ENCODE measurements at places on chromosomes 16 and 17. TPM values are rescaled to one million over a fixed set of nuclear protein-coding genes. Genes with fewer than 3 reads are reported as not detected.
A peak's percentile ranks its signal among the peaks of the same experiment; 100 is the strongest.

DNA sequence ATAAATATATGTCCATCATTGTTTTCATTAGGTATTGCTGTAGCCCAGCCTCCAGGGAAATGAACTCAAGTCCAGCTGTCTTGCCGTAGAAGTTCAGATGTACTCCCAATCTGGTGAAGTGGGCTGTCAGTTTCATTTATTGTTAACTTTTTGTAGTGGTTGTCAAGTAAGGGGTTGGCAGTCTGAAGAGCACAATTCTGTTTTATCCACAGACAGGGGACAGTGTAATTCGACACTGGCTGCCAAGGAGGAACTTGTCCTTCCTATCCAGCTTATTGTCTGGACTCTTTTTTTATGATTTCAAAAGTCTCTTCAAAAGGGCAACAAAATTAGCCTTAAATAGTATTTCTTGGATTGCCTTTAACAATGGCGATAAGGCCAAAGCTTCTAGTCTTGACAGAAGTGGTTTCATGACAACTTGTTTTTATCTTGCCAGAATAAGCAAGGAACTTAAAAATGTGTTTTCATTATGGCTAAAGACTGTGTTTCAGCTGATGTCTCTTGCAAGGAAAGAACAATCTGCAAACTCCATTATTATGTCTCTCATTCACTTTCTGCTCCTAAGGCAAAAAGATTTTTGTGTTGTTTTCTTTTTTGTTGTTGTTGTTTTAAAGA, 73.9 kb upstream of the TANC2 start:
- no peak for DNase-seq

DNA sequence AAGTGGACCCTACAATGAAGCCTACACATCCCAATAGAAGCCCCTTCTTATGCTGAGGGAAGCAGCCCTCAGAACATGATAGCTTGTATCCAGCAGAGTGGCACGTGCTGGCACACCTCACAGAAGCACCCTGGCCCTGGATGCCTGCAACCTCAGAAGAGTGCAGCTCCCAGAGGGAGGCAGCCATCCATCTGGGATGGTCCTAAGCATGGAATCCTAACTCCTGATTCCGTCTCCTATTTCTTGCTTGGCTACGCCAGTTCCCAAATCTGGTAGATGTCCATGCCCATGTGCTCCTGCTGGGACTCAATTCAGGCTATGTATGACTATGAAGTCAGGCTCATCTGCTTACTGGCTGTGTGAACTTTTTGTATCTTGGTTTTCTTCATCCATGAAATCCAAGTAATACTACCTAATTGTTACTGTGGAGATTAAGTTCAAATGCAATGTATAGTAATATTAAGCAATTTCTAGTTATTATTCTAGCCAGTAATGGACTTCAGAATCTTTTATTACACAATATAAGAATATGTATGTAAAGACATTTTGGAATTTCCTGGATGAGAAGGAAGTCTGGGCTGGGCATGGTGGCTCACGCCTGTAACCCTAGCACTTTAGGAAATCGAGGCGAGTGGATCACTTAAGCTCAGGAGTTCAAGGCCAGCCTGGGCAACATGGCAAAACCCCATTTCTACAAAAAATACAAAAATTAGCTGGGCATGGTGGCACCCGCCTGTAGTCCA, 32.4 kb downstream of the SIAH1 start:
- DNase-seq = no peak

DNA sequence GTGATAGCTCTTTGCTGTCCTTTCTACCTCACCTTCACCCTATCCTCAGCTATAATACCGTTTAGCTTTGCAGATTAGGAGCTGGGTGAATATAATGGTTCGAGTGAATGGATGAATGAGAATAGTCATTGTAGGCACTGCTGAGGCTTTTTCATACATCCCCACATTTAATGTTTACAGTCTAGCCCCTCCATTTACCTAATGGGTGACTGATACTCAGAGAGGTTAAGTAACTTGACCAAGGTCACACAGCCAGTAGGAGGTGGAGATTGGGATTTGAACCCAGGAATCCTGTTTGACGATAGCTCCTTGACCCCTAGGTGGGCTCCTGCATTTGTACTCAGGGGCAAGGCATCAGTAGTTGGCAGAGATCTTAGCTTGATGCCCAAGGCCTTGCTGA, 195.6 kb downstream of the CCDC182 start:
- DNase-seq = no peak

DNA sequence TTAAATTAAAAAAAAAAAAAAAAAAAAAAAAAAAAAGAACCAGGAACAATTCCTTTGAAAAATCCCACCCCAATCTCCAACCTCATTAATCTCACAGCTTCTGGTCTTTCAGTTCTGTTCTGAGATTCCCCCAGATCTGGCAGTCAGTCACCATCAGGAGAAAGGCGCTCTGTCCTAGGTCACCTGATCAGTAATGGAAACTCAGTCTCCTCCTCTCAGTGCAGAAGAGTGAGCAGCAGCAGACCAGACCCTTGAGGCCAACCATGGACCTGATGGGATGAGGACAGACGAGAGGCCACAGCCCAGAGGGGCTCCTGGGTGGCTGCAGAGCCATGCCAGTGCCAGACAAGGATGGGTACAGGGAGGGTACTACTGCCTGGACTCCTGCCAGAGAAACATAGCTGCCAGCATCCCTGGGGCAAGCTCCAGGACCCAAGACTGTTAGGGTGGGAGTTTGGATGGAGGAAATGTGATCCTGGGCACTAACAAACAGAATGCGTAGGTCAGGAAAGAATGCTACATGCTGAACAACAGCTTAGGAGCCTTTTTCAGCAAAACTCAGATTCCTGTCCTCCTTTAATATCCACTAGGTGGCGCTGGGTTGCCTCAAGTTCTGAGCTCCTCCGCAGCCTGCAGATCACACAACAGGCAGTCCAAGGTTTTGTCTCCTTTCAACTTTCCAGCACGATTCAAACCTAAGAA, 28.7 kb downstream of the MPG start:
- peak; percentile 46 for DNase-seq

GRCh38 chr16:11006656-11007055, 62.3 kb downstream of the CLEC16A start:
- DNase-seq = no peak

DNA sequence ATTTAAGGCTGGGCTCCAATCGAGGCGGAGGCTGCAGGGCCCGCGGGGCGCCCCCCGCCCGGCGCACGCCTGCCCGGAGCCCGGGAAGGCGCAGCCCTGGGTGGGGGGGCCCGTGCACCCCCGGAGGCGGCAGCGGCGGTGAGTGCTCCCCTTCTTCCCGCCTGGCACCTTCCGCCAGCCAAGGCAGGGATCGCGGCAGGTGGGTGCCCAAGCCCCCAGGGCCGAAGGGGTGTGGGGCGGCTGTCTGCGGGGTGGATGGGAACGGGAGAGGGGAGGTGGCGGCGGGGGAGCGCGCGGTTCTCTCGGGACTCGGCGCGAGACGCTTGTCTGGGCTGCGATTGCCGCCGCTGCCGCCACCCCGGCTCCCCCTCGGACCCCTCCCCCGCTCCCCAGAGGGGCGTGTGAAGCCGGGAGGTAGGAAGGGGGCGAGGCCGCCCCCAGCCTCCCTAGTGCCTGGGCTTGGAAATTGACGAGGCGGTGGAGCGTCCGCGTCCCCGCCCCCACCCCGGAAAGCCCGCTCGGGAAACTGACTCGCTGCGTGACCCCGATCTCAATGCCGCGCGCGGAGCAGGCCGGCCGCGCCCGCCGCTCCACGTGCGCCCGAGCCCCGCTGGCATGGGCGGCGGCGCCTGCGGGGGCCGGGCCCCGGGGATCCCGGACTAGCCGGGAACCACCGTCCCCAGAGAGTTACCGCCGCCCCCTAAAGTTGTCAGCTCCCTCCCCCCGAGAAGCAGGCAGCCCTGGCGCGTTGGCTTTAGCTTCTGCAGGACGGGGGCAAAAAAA, 231.5 kb downstream of the MRTFB start:
- no peak for DNase-seq

IFT20 gene
- 44.1 TPM for total RNA-seq

ARL17A gene
- 29.4 TPM for total RNA-seq

SPATA22 gene
- total RNA-seq = not detected

HBA1 gene
- total RNA-seq = not detected

LHX1 gene
- not detected for total RNA-seq
